Renal cortical epithelial cell (primary cell): ENCODE measurements at places on chromosomes 2 and 18. TPM values are rescaled to one million over a fixed set of nuclear protein-coding genes. Genes with fewer than 3 reads are reported as not detected.
A peak's percentile ranks its signal among the peaks of the same experiment; 100 is the strongest.

Gene SPR
- total RNA-seq: 51.7 and 62.2 TPM in 2 replicates

Gene SAG
- total RNA-seq: not detected in 2 replicates

Gene ASPRV1
- 0.20 TPM in 1 of 2 replicates, not detected in the other for total RNA-seq

Gene ABCG5
- total RNA-seq: not detected in 2 replicates

Gene POMC
- 0.20 TPM in 1 of 2 replicates, not detected in the other for total RNA-seq

GRCh38 chr2:180056367-180057118, 49.4 kb upstream of the CWC22 start:
- DNase-seq: no peak

GRCh38 chr2:39937621-39938020, 158.6 kb upstream of the THUMPD2 start:
- DNase-seq: no peak

GRCh38 chr2:203572316-203572715, 37.2 kb upstream of the RAPH1 start:
- no peak for DNase-seq

- no peak for DNase-seq
Observed at GRCh38 chr18:50457639-50458038, 82.8 kb downstream of the SKA1 start.

GRCh38 chr2:137607722-137608318, 356.5 kb upstream of the HNMT start:
- no peak for DNase-seq

GRCh38 chr18:63218472-63218871, 101.1 kb downstream of the BCL2 start:
- no peak for DNase-seq

- no peak for DNase-seq
Observed at GRCh38 chr18:24000613-24001490, 13.7 kb upstream of the TTC39C start.

- DNase-seq: peak; percentile 46
Observed at GRCh38 chr18:49021433-49022129, 70.8 kb upstream of the SMAD7 start.

DNA sequence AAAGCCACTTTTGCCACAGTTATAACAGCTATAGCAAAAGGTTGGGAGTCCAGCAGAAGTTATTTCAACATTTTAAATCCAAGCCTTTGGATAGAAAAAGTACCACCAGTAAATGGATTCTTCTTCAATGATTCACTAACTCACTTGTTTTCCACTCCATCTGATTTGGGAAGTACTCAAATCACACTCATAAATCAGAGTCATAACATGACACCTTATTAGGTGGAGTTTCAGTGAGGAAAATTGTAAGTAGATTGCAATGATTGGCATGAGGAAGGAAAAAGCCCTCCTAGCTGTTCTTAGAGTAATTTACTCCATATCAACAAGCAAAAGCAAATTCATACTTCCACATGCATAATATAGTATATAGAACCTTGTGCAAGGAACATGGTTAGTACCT, 132.9 kb downstream of the NR4A2 start:
- DNase-seq: peak; percentile 71
